ENCODE measurements at places on chromosomes 7 and 10. TPM values are rescaled to one million over a fixed set of nuclear protein-coding genes. Genes with fewer than 3 reads are reported as not detected.
A peak's percentile ranks its signal among the peaks of the same experiment; 100 is the strongest.

DNA sequence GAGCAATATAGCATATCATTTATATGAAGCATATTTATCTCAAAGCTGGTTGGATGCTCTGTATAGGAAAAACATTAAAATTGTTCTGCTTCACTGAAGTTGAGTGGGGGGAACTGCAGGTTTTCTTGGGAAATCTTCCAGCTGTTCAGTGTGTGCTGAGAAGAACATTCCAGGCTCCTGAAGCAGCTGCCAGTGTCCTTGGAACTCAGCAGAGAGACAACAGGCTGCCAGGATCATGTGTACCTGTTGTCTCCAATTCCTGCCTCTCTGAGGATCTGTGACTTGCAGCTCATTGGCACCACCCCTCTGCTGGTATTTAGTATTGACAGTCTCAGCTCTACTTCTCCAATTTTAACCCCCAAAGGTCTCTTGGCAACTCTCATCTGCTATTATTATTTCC is 42.3 kb upstream of the PRKG1 start:
- DNase-seq: no peak

The TMEM229A gene
- total RNA-seq: not detected

The ITGA8 gene
- total RNA-seq: 0.23 TPM

- peak; percentile 21 for DNase-seq
These were observed 30.0 kb downstream of the EEPD1 start for GRCh38 chr7:36182854-36183604.

DNA sequence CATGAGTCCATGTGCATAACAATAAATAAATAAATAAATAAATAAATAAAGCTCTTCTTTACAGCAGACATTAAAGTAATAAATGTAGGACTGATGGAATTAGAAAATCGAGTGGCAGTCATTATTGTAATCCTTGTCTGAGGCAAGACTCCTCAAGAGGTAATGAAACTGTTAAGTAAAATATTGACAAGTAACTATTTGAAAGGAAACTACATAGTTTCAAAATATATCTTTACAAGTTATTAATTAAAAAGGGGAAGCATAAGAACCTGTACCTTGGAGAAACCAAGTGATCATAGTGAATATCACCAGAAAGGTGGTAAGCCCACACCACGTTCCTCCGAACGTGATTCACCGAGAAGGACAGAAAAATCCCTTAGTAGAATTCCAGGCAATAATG is 285.6 kb upstream of the SORCS1 start:
- no peak for DNase-seq

The ZNF107 gene
- 4.6 TPM for total RNA-seq

- DNase-seq: peak; percentile 39
These were observed 462 bp downstream of the KIAA1549 start for GRCh38 chr7:138980563-138981291.

GRCh38 chr10:68796605-68797004 is 30.7 kb upstream of the STOX1 start:
- DNase-seq: no peak
